ENCODE measurements at places on chromosomes 2 and 18.
A peak's percentile ranks its signal among the peaks of the same experiment; 100 is the strongest.

DNA sequence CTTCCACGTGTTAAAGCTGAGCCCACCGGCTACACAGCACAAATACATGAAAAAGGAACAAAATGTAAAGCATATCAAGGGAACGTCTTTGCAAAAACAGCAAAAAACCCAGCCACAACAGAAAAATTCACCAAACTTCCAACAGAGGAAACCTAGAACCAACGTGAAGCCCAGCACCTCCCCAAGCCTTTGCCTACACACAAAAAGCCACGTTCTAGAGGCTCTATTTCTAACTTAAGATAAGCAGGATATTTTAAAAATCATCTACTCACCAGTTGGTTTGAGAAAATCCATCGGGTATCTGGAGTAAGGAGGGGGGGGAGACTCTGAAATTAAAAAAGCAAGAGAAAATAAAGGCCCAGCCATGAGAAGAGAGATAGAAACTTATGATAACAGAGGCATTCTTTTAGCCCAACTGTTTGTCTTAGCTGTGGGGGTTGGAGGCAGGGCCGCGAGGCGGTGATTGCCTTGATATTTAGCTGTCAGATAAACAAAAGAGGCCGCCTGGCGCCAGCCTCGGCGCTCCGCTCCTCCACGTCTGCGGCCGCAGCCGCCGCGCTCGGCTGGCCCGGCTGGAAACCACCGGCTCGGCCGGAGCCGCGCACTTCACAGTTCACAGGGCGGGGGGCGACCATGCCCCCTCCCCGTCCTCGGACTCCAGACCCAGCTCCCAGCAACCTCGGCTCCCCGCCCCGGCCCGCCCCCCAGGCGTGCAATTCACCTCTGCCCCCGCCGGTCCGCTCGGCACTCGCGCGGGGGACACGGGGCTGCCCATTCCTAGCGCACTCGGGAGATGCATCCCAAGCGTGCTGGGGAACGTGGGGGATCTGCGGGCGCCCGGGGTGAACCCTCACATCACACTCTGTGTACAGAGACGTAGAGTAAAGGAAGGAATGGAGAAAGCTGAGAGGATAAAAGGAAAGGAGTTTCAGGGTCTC is 2.4 kb downstream of the SMAD7 start:
- H3K27me3 ChIP-seq = no peaks in the 10 kb centered on the region
- H3K4me1 ChIP-seq = peaks cover 49% of the 10 kb centered on the region
- H3K27ac ChIP-seq = peak overlapping the region; percentile 96
- peak; percentile 45 for DNase-seq

- DNase-seq = no peak
- no peak overlapping the region for H3K4me3 ChIP-seq
- H3K4me1 ChIP-seq = no peaks in the 10 kb centered on the region
- no peaks in the 10 kb centered on the region for H3K36me3 ChIP-seq
- H3K27ac ChIP-seq = no peak overlapping the region
- peaks cover 13% of the 10 kb centered on the region for H3K27me3 ChIP-seq
Observed at GRCh38 chr2:240893363-240893844, 2.6 kb downstream of the MAB21L4 start.

GRCh38 chr2:112673008-112673407 is 27.3 kb downstream of the SLC20A1 start:
- H3K27ac ChIP-seq = no peak overlapping the region
- DNase-seq = no peak

GRCh38 chr2:5886462-5886861 is 194.3 kb downstream of the SOX11 start:
- no peaks in the 10 kb centered on the region for H3K4me1 ChIP-seq
- H3K36me3 ChIP-seq = no peaks in the 10 kb centered on the region
- H3K4me3 ChIP-seq = no peak overlapping the region
- no peak overlapping the region for H3K27ac ChIP-seq
- no peak for DNase-seq

DNA sequence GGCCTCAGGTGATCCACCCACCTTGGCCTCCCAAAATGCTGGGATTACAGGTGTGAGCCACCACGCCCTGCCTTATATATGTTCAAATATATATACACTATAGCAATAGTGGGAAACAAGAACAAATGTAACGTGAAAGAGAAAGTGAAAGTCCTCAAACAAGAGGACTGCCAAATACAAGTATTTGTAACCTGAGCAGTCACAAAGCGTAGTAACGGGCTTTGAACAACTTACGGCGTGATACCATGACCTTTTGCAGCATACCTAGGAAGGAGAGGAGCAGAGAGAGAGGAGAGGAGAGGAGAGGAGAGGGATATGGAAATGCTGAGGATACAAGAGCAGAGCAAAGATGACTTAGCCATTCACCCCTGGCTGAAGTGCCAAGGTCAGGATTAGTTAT is 113.8 kb upstream of the RGPD4 start:
- peak overlapping the region; percentile 87 for H3K4me3 ChIP-seq
- H3K27ac ChIP-seq = peak overlapping the region; percentile 91
- no peak for DNase-seq
- H3K4me1 ChIP-seq = peaks cover 4% of the 10 kb centered on the region
- no peaks in the 10 kb centered on the region for H3K27me3 ChIP-seq
